ENCODE measurements at places on chromosomes 13 and 19.

DNA sequence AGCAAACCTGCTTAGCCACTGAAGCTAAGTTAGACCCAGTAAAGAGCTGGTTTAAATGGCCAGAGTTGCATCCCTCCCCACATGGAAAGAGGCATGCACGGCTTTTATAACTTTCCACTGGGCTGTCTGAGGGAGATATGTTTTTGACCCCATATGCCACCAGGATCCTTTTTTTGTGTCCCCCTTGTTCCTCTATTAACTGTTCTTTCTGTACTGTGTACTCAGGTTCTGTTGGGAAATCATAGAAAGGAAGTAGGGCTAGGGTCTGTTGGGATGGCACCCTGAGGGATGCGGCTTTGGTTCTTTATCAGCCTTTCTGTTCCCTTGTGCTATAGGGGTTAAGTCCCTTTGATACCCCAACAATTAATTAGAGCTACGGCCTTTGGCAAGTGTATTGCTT lies 12.2 kb upstream of the TM9SF2 start:
- DNase-seq, result no peak

- no peak for DNase-seq
These were observed 15.2 kb downstream of the IZUMO4 start for GRCh38 chr19:2111886-2112285.

- DNase-seq, result no peak
These were observed 52.4 kb downstream of the RBM26 start for GRCh38 chr13:79353693-79354092.

DNA sequence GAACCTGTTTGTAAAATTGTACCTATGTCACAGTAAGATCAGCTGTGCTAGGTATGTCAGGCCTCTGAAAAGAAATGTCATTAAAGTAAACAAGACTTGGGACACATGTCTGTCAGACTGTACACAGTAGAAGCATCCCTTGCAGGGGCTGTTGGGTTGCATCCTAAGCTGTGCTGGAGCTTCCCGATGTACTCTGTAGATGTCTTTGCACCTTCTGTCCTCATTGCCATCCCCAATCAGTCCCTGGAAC lies 48.7 kb upstream of the GPR183 start:
- no peak for DNase-seq

DNA sequence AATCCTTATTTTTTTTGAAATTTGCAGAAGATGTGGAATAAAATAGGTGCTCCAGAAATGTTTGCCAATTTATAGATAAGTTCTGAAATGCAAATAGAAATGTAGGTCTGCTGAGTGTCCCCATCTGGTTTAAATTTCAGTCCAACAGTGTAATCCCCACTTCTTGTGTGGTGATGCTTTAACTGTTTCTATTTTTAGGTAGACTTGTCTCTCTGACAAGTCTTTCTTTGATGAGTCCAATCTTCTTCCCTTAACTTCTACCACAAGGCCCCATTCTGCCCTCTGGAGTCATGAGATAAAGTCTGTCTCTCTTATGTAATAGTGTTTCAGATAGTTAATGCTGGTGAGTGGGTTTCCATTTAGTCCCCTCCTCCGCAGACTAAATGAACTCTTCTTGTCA lies 390.4 kb downstream of the RFC3 start:
- no peak for DNase-seq

- DNase-seq, result no peak
These were observed 263.6 kb upstream of the TSHZ3 start for GRCh38 chr19:31612873-31613272.

GRCh38 chr13:112658808-112659207 lies 31.0 kb upstream of the ATP11A start:
- DNase-seq, result no peak

DNA sequence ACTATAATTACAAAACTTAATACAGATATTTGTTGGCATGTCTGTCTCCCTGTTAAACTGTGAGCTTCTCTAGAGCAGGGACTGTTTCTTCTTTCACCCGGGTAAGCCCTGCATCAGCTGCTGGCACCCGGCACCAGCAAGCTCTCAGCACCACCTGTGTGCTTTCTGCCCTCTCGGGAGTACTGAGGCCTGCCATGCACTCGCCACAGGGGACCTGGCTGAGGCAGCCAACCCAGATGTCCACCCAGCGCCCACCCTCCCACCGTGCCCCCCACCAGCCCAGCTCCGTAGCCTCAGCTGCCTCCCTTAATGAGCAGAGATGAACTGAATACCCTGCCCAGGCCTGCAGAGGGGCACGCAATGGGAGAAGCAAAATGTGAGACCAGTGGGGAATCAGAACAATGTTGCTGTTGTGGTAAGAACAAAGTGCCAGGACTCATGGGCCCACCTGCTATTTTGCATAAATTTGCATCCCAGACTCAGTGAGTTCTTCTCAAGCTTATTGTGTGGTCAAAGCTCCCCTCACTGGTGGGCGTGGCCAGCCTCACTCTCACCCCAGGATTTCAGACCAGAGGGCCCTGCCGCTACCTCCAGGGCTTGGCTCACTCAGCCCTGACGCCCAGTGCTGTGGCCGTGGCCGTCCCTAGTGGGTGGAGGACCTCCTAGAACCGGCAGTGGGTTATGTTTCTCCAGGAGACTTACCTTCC lies 14.6 kb upstream of the SERPINE3 start:
- DNase-seq, result no peak

DNA sequence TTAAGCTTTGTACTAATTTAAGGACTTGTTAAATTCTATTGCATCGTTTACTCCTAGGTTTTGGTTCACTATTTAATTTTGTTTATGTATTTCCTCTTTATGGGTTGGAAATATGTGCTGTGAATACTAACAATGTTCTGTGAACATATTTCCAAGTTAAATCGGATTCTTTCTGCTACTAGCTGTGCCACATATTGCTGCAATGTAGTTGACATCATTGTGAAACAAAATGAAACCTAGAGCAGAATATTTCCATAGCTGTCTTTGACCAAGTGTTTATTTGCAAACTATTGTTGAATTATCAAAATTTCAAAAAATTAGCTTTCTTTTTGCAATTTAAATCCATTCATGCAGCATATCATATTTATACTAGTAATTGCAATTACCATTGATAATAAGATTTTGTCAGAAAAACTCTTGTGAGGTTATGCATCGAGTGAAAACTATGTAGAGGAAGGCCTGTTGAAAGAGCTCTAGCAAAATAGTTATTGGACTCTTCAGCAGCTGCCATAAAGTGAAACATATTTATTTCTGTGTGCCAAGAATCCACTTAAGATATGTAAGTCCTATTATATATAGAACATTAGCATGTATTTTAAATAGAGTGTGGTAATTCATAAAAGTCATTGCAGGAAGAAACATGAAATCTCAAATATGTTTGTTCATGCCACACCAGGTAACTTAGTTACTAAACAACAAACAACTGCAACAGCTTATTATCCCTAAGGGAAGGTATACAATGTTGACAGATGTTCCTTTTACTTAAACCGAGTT lies 575.1 kb downstream of the SLITRK6 start:
- DNase-seq, result no peak

DNA sequence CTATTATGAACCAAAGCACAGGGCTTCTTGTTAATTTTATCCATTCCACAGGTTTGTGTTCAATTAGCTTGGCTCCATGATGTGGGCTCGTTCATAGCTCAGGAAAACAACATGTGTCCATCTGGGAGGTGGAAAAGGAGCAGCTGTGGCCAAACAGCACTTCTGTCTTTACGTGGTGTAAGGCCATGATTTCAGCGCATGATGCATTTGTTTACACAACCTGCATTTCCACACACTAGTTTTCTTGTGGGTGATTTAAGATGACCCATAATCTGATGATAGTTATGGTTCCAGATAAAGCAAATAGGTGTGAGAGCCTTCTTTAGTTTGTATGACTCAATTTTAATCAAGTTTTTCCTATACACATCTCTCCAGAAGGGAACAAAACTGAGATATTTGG lies 101.7 kb downstream of the TNFRSF19 start:
- no peak for DNase-seq

- DNase-seq, result no peak
These were observed 4.7 kb downstream of the F7 start for GRCh38 chr13:113110048-113110851.

DNA sequence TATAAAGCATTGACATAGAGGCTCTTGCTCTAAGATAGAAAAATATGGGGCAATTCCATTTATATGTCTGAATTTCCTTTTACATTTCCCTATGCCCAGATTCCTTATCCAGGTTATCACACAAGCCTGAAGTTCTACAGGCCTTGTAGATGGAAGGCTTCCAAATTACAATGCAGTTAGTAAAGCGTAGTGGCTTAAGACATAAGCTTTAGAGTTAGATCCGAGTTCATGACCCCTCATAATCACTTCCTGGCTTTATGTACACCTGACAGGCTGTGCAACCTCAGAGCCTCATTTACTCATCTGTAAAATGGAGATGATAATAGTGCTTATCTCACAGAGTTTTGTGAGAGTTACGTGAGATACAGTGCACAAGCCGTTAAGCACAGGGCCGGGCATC lies 173.5 kb downstream of the SLC7A1 start:
- DNase-seq, result no peak

GRCh38 chr13:79413521-79413920 lies 7.5 kb upstream of the RBM26 start:
- no peak for DNase-seq

GRCh38 chr13:71866335-71867130 lies 471 bp downstream of the DACH1 start:
- peak; percentile 49 for DNase-seq

DNA sequence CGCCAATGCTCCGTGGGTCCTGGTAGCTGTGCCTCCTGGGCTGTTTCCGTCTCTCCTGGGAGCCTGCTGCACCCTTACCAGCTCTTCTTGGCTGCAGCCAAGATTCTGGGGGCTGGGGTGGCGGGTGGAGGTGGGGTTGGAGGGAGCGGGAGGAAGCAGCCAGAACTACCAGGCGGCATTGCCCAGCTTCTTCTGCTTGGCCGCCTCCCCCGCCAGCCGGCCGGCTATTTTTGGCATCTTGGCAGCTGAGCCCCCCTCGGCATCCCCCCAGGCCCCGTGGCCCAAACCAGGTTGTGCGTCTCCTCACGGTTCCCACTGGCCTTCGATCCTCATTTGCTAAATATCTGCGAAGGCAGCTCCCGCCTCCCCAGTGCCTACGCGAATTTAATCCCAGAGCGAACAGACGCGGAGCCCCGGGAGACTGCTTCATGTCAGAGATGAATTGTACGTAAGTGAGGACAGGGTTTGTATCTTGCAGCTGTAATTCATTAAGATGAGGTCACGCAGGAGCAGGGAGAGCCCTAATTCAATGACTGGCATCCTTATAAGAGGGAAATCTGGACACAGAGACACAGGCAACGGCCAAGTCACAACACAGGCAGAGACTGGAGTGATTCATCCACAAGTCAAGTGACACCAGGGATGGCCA lies 12.8 kb upstream of the PEAK3 start:
- no peak for DNase-seq

DNA sequence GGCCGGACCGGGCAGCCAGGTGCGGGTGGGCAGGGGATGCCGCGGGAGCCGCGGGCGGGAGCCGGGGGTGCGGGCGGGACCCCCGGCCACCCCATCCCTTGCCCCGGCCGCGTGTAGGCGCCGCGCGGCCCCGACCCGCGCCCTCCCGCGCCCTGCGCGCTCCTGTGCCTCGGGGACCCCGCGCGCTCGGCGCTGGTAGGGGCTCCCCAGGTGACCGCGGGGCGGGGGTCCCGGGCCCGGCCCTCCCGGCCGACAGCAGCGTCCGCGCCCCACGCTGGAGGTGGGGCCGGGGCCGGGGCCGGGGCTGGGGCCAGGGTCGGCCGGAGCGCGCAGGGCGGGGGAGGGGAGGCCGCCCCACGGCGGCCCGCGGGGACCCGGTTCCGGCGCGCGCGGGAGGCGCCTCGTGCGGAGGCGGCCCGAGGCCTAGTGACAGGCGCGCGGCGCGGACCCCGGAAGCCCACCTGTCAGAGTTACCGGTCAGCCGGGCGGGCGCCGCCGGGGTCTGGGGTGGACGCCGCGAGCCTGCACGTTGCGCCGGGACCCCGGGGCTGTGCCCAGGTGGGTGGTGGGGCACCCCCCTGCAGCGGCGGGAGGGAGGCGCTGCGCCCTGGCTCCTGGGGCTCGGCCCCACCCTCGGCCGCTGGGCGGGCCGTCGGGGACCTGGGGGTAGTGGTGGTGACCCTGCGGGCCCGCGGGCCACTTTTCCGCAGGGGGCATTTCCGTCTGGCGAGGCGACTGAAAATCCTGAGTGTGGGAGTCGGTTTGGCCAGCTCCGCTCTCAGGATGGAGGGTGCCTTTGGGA lies 518 bp downstream of the TFDP1 start:
- peak; percentile 63 for DNase-seq

GRCh38 chr19:33465834-33466233 lies 55.8 kb downstream of the PEPD start:
- DNase-seq, result no peak

GRCh38 chr19:11674067-11674492 lies 64.7 kb downstream of the ZNF823 start:
- DNase-seq, result no peak

- no peak for DNase-seq
These were observed 721 bp downstream of the TNFSF11 start for GRCh38 chr13:42574435-42575311.

GRCh38 chr19:52665027-52665426 lies 26.9 kb upstream of the ZNF83 start:
- DNase-seq, result no peak

DNA sequence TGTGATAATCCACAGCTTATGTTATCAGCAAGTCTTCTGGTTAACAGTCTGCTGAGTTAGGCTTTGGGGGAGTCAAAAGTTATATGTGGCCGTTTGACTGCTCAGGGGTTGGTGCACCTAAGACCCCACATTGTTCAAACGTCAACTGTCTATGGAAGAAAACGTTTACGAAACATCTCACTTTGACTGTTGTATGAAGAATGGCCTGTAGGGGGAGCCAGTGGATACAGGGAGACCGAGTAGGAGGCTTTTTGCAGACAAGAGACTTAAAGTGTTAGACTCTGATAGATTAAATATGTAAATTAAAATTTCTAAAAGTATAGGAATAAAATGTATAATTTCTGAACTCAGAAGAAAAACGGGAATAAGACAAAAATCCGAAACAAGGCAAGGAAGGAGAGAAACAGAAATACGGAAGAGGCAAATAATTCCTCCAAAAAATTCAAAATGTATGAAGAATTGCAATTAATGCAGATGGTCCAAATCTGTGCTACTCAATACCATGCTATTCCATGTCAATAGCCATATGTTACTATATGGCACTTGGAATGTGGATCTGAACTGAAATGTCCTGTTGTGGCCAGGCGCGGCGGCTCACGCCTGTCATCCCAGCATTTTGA lies 37.8 kb downstream of the TNFSF14 start:
- DNase-seq, result peak; percentile 86

DNA sequence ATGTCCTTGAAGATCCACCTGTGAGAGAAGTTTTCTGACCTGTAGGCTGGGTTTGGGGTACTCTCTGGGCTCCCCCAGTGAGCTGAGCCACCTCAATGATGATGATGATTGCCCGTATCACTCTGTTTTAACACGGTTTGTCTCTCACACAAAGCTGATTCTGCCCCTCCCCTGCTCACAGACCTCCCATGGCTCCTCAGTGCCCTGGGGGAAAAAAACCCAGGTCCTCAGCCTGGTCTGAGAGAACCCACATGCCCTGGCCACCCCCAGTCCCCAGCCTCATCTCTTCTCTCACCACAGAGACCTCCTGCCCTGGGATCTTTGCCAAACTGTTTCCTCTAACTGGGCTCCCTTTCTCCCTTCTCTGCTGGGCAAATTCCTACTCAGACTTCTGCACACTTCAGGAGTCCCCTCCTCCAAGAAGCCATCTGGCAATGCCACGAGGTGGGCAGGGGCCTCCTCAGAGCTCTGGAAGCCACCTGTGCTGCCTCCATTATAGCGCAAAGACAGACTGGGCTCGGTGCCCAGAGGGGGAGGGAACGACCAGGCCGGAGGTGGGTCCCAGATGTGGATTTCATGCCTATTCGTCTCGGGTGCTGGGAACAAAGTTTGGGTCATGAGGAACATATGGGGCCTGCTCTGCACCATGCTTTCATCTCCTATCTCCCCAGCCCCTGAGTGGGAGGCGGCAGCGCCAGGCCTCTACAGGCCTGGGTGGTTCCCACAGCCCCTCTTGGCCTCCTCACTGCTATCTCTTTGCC lies 8.5 kb upstream of the CA11 start:
- no peak for DNase-seq
